ENCODE measurements at places on chromosomes 6 and 20.
A peak's percentile ranks its signal among the peaks of the same experiment; 100 is the strongest.

DNA sequence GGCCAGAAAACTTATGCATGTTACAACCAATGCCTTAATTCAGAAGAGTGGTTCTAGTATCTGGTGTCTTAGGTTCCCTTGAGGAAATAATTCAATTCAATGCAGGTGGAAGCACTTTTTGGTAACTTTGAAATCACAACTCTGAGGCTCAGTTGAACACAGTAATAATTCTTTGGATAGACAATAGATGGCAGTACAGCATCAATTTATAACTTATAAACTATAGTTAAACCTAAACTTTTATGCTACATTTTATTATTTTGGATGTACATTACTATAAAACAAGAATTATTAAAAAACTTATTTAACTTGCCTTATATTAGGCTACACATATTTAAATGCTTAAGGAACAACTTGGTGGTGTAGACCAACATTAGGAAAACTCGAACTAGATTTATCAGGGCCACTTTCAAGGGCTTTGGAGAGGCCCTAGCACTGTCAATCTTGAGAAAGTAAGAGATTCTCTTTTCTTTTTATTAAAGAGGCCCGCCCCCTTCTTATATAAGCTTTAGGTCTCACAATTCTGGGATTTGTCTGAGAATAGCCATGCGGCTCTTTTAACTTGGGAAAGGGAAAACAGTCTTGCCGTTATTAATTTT lies 85.9 kb downstream of the CRYBG1 start:
- no peak for DNase-seq

- DNase-seq, result no peak
Measured at GRCh38 chr20:61271312-61272231, 19.5 kb downstream of the CDH4 start.

- DNase-seq, result no peak
Measured at GRCh38 chr20:5836569-5836968, 86.4 kb downstream of the SHLD1 start.

GRCh38 chr6:11685481-11686093 lies 93.0 kb downstream of the ADTRP start:
- DNase-seq, result no peak

DNA sequence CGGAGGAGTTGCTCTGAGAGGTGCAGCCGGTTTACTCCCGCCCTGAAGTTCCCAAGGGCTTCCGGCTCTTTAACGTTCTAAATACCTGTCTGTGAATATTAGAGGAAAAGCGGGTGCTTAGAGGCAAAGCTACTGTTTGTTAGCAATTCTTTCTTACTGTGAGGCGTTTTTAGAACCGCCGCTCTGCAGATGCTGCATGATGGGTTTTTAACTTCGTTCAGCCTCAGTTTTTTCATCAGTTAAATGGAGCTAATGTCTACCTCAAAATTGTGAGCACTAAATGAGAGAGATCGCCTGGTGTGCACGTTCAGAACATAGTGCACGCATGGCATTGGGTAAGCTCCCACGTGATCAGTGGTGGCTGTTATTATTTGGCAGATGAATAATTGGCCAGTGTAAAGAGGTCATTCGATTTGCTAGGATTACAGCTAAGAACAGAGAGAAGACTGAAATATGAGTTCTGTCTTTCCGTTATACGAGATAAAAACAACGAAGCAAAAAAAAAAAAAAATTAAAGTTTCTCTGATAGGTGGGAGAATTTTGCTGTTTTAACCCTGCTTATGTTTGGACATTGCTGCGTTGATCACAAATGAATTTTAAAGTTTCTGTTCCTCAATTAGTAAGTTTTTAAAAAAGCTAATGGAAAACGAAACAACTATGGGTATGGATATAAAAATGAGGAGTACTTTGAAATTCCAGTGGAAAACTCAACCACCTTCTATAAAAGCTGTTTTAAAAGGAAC lies 660 bp upstream of the TFB1M start:
- peak; percentile 27 for DNase-seq

DNA sequence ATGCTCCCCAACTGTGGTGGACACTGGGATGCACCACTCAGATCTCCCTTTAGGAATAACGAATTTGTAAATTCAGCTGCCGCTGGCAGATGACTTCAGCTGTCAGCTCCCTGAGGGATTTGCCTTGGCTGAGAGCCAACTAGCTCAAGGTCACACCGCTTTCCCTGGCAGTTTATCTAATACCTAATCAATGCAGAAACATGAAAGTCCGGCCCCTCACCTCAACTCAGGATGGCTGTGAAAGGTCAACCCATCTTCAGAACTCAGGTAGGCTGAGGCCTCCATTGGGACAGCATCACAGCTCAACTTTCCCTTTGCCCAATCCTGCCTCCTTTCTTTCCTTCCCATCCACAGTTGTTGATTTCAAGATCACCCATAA lies 22.8 kb upstream of the SCGN start:
- no peak for DNase-seq

DNA sequence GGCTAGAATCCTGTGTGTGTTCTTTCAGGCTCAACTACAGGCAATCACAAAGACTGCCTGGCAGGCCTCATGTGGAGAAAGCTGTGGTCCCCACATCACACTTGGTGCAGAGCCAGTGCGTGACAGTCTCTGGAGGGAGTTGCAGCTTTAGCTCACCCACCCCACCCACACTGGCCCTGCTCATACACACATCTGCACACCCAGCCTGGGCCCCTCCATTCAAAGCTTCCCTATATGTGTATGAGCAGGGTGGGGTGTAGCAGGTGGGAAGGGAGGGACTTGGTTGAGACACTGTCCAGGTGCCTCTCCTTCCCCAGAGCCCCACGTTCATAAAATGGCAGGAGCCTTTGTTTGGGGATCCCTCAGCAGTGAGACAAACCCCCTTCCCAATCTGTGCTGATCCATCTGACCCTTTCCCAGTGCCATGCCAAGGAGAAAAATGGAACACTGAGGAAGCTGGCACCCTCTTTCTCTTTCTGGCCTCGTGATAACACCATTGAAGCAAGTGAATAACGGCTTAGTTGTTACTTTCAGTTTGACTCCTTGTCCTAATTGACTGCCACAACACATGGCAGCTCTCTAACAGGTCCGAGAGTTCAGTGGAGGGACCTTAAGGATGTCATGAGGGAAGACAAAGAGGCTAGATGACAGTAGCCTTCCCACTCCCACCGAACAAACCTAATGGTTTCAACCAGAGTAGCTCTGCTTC lies 53.8 kb upstream of the NRSN1 start:
- no peak for DNase-seq

DNA sequence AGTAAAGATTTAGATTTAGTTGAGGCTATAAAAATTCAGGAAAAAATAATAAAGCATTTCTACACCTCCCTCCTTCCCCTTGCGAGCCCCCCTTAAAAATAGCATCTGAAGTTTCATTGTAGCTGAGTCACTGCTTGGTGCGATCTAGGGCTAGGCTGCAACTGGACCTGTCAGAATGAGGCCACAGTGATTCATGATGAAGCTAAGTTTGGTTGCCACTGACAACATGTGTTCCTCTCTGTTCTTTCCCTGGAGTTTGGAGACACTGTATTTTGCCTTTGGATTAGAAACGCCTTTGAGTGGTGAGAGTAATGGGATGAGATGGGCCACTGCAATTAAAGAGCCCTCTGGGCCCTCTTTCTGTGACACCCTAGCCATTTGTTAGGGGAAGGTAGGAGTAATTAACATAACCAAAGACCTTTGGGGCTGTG lies 334.1 kb downstream of the NRN1 start:
- no peak for DNase-seq
